ENCODE measurements at places on chromosomes 6 and 20. TPM values are rescaled to one million over a fixed set of nuclear protein-coding genes. Genes with fewer than 3 reads are reported as not detected.

The TBX18 gene
- total RNA-seq, result 45.0 TPM

The C6orf132 gene
- total RNA-seq, result 0.66 TPM

The TGM3 gene
- not detected for total RNA-seq

The MROH8 gene
- total RNA-seq, result 1.5 TPM

The MCCD1 gene
- not detected for total RNA-seq
